ENCODE measurements at places on chromosomes 4 and X. TPM values are rescaled to one million over a fixed set of nuclear protein-coding genes. Genes with fewer than 3 reads are reported as not detected.
A peak's percentile ranks its signal among the peaks of the same experiment; 100 is the strongest.

- no peaks in the 10 kb centered on the region for H3K4me1 ChIP-seq
- DNase-seq = no peak
- H3K27ac ChIP-seq = no peak overlapping the region
- no peaks in the 10 kb centered on the region for H3K36me3 ChIP-seq
- no peak overlapping the region for H3K4me3 ChIP-seq
Measured at GRCh38 chr4:115292320-115293092, 179.1 kb upstream of the NDST4 start.

- DNase-seq = no peak
- no peaks in the 10 kb centered on the region for H3K4me1 ChIP-seq
- H3K36me3 ChIP-seq = no peaks in the 10 kb centered on the region
- H3K4me3 ChIP-seq = no peak overlapping the region
- H3K27me3 ChIP-seq = no peaks in the 10 kb centered on the region
- peak overlapping the region; percentile 88 for H3K27ac ChIP-seq
Measured at GRCh38 chr4:19842471-19842870, 409.2 kb upstream of the SLIT2 start.

Gene MAGEA12
- not detected for total RNA-seq

- no peak for DNase-seq
- H3K36me3 ChIP-seq = no peaks in the 10 kb centered on the region
- no peak overlapping the region for H3K4me3 ChIP-seq
Measured at GRCh38 chr4:19736968-19737756, 514.5 kb upstream of the SLIT2 start.

Gene AADAT
- total RNA-seq = 34.4 TPM

Gene RHOXF2
- not detected for total RNA-seq

DNA sequence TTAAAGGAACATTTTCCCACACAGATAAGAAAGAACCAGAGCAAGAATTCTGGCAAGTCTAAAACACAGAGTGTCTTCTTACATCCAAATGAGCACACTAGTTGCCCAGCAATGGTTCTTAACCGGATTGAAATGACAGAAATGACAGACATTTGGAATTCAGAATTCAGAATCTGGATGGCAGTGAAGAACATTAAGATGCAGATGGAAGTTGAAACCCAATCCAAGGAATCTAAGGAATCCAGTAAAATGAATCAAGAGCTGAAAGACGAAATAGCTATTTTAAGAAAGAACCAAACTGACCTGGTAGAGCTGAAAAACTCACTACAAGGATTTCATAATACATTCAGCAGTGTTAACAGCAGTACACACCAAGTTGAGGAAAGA, 21.5 kb downstream of the ANAPC10 start:
- DNase-seq = no peak
- no peaks in the 10 kb centered on the region for H3K4me1 ChIP-seq
- H3K36me3 ChIP-seq = peaks cover 36% of the 10 kb centered on the region
- H3K27ac ChIP-seq = no peak overlapping the region

Measured in endodermal cell (in vitro differentiated cells).